ENCODE measurements at places on chromosomes 6 and 20. TPM values are rescaled to one million over a fixed set of nuclear protein-coding genes. Genes with fewer than 3 reads are reported as not detected.

DNA sequence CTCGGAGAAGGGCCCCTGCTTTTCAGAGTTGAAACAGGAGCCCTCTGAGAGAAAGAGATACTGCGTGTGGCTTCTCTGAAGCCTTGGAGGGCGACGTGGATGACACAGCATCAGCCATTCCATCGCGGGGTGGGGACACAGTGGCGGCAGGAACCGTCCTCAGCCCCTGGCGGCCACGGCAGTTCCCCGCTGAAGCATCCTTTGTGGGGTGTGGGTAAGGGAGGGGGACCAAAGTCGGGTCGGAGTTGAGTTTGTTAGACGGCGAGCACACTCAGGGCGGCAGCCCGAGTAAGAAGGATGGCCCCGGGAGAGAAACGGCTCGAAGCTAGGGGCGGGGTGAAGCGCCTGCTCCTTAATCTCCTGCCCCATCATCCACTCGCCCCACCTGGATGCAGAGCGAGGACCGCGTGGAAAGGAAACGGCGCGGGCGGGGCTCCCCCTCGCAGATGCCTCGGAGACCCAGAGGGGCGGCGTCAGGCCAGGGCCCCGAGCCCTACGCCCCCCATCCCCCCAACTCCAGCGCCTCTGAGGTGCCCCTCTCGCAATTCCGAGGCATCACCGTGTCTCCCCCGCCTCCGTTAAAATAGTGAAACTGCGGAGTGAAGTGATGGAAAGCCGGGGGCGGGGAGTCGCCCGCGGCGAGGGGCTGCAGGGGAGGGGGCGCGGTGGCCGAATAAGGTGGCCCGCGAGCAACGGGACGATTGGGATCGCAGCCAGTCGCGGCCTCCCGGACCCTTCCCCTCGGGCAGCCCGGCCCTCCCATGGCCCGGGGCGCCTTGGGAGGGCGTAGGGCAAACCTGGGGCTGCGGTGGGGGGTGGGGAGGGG lies 796 bp upstream of the RREB1 start:
- H3K27ac ChIP-seq = no peak overlapping the region
- peak; percentile 67 for DNase-seq
- no peaks in the 10 kb centered on the region for H3K4me1 ChIP-seq
- H3K36me3 ChIP-seq = no peaks in the 10 kb centered on the region
- H3K4me3 ChIP-seq = peak overlapping the region; percentile 84
- no peaks in the 10 kb centered on the region for H3K27me3 ChIP-seq

DNA sequence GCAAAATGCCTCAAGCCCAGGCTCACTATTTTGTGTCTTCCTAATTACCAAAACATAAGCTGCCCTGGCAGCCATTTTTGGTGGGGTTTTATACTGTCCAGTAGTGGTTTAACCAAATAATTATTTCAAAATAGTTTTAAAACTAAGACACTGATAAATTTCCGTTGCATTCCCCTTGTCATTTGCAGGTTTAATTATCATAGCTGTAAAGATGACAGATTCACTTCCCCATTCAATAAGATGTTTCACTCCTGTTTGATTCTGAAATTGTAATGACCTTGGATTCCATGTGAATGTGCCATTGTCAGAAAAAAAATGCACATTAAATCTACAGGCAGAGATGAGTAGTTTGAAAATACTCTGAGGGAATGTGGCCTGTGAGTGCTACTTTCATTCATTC lies 172.0 kb downstream of the COL9A1 start:
- no peak for DNase-seq
- no peaks in the 10 kb centered on the region for H3K36me3 ChIP-seq
- H3K27ac ChIP-seq = no peak overlapping the region
- peaks cover 1% of the 10 kb centered on the region for H3K27me3 ChIP-seq
- no peak overlapping the region for H3K4me3 ChIP-seq

DNA sequence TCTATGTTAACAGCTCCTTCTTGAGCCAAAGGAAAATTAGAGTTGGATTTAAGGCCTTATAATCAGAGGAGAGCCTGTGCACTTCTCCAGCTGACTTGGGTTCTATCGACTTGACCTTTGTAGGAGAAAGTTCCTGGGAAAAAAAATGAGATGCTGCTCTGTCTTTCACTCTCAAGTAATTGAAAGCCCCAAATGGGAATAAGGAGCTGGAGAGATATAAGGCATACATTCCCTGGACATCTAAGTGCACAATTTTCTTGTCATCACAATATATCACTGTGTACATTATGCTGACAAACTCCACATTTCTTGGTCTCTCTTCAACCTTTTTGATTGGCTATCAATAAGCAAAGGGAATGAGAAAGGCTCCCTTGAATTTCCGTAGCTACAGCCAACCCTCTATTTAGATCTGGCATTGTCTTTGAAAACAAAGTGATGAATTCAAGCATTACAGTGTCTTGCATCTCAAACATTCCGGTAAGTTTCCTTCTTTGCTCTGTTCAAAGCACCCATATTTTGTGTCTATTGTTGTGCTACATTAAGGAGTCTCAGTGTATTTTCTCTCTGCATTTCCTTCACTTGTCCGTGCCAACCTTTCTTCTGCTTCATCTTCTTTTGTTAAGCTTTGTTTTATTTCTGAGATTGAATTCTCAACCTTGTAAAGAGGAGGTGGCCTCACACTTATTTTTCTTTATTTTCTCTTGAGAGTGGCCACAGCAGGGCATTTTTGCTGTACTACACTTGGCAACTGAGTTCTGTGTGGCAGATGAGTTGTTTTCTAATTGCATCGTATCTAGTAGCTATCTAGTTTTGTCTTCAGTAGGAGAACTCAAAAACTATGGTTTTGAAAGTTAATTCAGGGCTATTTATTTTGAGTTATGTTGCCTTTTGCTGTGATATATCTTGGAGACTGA lies 450.3 kb upstream of the MAN1A1 start:
- no peaks in the 10 kb centered on the region for H3K4me1 ChIP-seq
- no peak overlapping the region for H3K4me3 ChIP-seq
- no peaks in the 10 kb centered on the region for H3K27me3 ChIP-seq
- no peak for DNase-seq

PGC gene
- total RNA-seq = 0.65 TPM

PPIL1 gene
- total RNA-seq = 13.4 TPM

MAS1 gene
- not detected for total RNA-seq

MUC22 gene
- not detected for total RNA-seq

CAP2 gene
- 21.2 TPM for total RNA-seq

POPDC3 gene
- not detected for total RNA-seq
